ENCODE measurements at places on chromosomes 13 and 19.
A peak's percentile ranks its signal among the peaks of the same experiment; 100 is the strongest.

DNA sequence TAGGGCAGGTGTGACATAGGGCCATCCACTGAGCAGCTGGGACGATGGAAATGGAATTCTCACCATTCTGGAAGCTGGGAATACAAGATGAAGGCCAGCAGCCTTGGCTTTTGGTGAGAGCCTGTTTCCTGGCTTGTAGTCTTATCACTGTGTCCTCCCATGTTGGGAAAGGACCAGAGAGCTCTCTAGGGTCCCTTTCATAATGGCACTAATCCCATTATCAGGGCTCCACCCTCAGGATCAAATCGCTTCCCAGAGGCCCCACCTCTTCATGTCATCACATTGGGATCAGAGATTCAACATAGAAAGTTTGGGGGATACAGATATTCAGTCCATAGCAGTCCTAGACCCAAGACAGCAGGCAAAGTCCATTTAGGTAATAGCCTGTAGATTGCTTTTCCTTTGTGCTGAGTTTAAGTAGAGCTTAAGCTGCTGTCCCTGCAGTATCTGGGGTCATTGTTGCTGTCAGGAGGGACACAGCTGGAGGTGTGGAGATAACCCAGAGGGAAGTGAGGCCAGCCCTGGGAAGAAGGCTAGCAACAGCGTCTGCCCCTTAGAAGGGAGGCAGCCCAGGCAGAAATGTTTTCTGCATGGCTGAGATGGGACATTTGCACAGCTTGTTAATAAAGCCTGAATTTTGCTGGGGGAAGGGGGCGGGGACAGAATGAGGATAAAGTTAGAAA, 136.5 kb upstream of the GPR12 start:
- DNase-seq = no peak

DNA sequence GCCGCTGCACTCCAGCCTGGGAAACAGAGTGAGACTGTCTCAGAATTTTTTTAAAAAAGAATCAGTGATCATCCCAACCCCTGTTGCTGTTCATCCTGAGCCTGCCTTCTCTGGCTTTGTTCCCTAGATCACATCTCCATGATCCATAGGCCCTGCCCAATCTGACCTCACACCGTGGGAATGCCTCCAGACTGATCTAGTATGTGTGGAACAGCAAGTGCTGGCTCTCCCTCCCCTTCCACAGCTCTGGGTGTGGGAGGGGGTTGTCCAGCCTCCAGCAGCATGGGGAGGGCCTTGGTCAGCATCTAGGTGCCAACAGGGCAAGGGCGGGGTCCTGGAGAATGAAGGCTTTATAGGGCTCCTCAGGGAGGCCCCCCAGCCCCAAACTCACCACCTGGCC, at the start of gene KLK2:
TSS of gene KLK2 (plus strand) at position 384 of the 400 bp plus-strand sequence. CDS start 35 bp downstream, outside the sequence.
- DNase-seq = no peak

DNA sequence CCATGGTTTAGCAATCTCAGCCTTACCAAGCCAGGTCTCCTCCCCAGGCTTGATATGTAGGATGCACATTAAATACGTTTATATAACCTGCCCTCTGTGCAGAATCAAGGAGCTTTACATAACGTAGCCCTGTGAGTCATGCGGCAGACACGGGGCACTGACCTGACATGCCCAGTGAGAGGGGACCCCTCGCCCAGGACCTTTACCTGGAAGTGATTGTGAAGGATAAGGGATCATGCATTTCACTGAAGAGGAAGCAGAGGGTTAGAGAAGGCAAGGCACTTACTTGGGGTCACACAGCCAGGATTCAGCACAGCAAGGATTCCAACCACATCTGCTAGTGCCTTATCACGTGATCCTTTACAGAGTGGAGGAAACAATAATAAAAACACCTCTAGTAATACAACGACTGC, 18.9 kb upstream of the FOSB start:
- DNase-seq = no peak

GRCh38 chr13:98869408-98870090, 108.3 kb downstream of the DOCK9 start:
- peak; percentile 3 for DNase-seq

GRCh38 chr13:110680852-110681251, 25.1 kb downstream of the CARS2 start:
- peak; percentile 26 for DNase-seq

GRCh38 chr13:28659621-28659970, 666 bp downstream of the POMP start:
- no peak for DNase-seq

DNA sequence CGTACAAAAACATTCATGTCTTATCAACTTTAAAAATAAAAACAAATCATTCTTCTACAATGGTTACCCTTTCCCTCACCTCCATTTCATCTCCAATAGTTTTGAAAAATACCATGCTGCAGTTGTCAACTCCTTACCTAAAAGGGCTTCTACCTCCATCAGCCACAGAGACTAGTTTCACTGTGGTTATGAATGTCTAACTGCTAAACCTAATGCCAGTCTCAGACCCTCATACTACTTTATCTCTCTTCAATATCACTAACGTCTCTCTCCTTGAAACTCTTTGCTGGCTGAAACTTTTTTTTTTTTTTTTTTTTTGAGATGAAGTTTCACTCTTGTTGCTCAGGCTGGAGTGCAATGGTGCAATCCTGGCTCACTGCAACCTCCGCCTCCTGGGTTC, 27.1 kb downstream of the LNX2 start:
- DNase-seq = no peak

DNA sequence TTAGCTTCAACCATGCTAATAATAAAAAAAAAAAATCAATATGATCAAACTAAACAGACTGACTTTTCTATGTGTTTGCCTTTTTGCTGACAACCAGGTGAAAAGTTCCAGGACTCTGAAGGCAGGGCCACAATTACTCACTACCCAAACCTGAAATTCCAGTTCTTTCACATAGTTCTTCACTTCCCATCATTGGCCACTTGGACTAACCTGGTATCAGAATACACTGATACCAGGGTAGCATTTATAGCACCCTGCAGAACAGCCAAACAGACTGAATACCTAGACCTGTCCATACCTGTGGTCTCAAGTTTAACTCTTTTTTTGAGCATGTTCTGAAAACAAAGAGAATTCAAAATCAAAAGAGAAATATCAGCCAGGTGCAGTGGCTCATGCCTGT, 25.1 kb downstream of the ELF1 start:
- DNase-seq = no peak

GRCh38 chr19:23771316-23771715, 12.6 kb upstream of the ZNF681 start:
- DNase-seq = no peak

DNA sequence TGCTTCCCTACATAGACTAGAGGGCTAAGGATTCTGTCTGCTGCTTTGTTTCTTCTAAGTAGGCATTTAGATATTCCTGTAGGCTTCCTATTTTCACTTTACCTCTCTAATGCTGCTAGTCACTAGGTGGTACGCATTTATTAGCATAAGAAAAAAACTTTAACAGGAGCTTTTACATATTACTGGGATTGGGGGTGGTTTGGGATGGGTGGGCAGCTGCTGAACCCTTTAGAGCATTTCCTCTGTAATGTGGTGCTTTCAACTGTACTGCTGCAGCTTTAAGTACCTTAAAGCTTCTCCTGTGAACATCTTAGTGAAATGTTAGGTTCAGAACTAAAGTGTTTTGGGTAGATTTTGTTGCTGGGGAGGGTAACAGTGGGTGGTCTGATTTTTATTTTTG, 92.6 kb downstream of the ZNF486 start:
- no peak for DNase-seq

DNA sequence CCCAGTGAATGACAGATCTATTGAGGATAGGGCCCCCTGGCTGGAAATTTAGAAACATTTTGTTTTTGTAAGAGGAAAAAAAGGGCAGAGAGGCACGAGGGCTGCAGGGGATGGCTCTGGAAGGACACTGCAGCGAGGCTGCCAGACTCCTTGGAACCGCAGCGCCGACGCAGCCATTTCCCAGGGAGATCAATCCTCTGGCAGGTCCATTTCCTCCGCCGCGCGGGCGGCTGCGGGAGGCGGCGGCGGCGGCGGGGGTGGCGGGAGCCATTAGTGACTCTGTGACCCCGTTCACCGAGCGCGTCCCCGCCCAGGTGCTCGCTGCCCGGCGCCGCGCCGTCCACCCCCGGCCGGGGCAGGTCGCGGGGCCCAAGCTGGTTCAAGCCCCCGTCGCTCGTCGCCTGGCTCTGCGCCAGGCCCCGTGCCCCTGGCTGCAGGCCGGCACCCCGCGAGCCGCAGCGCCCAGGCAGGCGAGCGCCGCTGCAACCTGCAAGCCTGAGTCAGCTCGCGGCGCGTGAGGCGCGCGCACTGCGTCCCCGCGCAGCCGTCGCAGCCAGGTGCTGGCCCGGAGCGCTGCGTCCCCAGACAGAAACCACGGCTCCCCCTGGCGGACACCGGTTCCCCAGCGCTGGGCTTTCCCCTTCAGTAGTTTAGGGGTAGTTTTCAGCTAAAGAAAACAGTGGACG, 192.6 kb downstream of the KATNAL1 start:
- DNase-seq = peak; percentile 86

- DNase-seq = no peak
These were observed 66.9 kb upstream of the CLDN10 start for GRCh38 chr13:95485518-95486144.

GRCh38 chr19:1144741-1145140, 29.3 kb downstream of the SBNO2 start:
- no peak for DNase-seq

DNA sequence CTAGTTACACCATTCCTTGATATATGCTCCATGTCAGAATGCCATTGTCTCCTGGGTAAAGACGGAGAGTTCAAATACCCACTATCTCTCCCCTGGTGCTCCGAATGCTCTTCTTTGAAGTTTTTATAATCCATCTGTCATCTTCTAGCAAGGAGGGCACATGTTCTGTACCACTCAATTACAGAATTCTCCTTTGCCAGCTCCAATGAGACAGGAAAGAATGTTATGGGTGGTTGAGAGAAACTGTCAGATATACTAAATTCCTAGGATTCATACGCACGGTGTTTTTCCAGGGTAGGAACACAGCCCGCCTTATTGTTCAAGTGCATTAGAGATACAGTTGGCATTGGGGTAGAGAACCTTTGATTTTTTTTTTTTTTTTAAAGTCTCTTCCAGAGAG, 118.0 kb upstream of the ZNF536 start:
- DNase-seq = no peak

DNA sequence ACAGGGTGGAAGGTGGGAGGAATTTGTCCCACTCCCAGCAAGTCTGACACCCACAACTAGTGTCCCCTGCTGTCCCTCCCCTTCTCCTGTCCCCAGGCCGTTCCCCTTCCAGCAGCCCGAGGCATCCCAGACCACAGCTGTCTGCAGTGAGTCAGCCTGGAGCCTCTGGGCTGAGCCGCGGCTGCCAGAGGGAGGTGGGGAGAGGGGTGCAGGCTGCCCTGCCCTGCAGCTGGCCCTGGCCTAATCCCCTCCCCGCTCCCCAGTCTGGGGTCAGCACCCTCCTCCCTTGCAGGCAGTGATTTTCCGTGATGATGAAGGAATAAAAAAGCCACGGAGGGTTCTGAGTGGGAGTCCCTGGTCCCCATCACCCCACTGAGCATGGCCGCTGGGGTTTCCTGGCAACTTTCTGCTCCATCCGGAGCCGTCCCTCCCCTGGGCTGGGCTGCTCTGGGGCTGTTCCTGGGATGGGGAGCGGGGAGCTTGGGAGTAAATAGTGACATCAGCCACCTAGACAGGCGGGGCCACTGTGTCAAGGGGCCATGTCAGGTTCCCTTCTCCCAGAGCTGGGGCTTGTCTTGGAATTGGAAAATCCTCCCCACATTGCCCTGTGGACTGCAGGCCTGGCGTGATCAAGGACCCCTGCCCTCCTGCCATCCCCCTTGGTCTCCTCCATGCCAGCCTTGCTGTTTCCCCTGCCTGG, 16.8 kb downstream of the SPC24 start:
- peak; percentile 55 for DNase-seq

DNA sequence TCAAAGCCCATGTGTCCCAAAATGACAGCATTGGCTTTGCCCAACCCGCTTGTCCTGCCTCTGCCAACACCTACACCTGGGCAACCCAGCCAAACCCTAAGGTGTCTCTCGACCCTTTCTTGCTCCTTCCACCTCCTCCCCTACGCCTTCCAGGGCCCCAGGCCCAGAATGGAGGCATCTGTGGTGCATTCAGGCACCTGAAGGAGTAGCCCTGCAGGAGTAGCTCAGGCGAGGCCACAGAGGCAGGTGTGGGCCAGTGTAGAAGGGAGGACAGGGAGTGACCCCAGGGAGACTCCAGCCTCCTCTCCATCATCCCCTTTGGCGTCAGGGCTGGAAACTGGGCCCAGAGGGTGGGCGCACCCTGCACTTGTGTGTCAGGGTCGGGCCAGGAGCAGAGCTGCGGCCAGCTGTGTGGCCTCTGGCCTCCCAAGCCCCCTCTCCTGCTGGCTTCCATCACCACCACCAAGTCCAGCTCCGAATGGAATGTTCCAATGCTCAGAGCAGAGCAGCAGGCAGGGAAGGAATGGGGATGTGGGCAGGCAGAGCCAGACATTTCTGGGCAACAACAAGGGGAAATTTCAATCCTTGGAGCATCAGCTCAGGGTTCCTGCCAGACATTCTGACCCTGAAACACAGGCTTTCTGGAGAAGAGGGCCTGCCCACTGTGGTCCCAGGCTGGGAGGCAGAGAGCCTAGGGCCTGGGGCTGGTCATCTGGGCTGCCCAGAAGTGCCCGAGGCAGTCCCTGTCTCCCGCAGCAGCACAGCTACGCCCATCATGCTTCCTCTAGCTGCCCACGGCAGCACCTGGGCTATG, 16.4 kb downstream of the PLEKHF1 start:
- no peak for DNase-seq

DNA sequence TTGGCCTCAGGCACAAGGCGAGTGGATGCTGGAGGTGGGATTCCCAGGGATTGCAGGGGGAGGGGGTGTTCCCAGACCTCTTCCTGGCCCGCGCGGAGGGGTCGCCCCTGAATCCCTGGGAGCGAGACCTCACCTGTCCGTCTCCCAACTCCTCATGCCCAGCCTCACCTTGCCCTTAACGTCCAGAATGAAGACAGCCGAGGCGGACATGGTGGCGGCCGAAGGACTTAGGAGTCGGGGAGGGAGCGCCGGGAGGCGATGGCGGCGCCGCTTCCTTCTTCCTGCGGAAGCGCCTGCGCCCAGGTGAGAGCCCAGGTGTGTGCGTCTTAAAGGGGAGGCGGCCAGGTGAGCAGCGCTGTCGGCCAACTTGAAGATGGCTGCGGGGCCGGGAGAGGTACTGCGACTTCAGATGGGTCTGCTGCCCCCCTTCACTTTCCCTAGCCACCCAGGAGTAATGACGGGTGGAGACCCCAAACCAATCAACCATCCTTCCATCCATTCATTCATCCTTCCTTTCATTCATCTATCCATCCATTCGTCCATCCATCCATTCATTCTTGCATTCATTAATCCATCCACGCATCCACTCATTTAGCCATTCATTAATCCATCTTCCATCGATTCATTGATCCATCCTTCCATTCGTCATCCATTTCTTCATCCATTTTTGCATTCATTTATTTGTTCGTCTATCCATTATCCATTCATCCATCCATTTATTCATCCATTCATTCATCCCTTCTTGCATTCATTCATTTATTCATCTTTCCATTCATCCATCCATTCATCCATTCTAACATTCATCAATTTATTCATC, at the start of gene AP1M2:
TSS of gene AP1M2 (minus strand) at position 291 of the 817 bp plus-strand sequence. CDS start at position 210, 81 bp downstream.
- DNase-seq = no peak

GRCh38 chr19:23789246-23789645, 30.6 kb upstream of the ZNF681 start:
- no peak for DNase-seq
